AG04450 (cell line): ENCODE measurements at places on chromosomes 12 and 14. TPM values are rescaled to one million over a fixed set of nuclear protein-coding genes. Genes with fewer than 3 reads are reported as not detected.

DNA sequence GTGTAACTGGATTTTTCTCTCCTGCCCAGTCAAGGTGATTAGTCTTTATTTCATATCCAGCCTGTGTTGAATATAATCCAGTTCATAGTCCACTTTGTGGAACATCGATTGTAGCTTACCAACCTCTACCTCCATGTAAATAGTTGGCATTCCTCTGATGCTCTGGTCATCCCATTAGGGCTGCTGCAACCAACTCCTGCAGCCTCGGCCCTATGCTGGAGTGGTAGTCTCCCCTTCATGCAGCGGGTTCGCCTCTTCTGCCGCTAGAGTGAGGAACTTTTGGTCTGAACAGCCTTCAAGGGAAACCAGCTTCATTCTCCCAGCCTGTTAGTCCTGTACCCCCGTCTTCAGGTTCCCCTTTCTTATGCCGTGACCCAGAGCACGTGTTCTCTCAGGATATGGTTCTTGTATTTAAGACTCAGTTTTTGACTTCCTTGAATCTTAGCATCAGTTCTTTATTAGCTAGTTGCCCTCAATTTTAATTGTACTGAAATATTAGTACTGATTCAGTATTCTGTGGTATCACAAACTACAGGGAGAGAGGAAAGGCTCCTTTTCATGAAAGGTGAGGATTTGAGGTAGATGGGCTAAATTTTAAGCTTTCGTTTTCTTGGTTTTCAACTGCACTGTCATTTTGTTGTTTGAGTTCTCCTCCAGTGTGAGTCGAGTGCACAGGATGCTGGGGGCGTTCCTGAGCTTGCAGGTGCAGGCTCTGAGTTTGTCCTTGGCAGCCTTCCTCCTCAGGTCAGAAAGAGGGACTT, 33.2 kb downstream of the ZNF664 start:
- DNase-seq, result no peak

GRCh38 chr12:109621901-109622364, 48.3 kb downstream of the MVK start:
- no peak for DNase-seq

Gene RPGRIP1
- polyA plus RNA-seq, result not detected in 2 replicates

GRCh38 chr12:56699020-56699661, 11.1 kb upstream of the PTGES3 start:
- no peak for DNase-seq

DNA sequence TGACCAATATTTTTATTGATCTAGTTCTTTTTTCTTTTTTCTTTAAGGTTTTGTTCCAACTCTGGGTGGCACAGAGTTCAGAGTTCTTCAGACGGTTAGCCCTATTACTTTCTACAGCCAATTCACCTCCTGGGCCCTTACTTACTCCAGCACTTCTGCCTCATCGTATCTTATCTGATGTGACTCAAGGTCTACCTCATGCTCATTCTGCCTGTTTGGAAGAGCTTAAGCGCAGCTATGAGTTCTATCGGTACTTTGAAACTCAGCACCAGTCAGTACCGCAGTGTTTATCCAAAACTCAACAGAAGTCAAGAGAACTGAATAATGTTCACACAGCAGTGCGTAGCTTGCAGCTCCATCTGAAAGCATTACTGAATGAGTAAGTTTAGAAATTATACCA, 64.7 kb downstream of the VEZT start:
- DNase-seq, result no peak

DNA sequence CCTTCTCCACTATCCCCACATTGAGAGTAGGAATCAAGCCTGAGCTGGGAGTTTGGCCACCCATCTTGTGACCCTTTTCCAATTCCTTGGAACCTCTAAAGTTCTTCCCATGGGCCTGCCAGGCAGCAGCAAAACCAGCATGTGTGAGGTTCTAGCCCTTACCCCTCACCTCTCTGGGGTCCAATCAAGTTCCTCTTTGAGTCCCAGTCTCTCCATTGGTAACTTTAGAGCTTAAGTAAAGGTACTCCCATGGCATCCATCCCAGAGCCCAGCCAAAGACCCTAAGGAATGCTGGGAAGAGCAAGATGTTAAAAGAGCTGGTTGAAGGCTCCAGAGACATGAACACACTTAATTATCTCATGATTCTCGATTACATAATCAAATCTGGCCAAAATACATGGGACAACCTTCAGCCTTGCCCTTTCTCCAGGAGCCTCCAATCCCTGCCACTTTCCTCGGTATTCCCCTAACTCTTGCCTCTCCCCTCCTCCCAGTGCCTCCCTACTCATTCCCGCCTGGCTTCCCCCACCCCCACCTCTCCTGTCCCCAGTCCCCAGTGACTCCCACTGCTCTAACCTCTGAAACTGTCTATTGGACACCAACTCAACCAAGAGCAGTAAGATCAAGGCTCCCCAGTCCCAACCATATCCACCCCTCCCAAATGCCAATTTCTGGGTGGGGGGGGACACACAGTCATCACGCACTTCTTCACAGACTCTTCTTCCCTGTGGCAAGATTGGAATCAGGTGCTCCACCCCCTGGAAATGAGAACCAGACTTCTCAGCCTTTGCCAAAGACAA, 4.8 kb upstream of the TNS2 start:
- DNase-seq, result no peak

Gene SYNDIG1L
- polyA plus RNA-seq, result not detected in 2 replicates

Gene SEL1L
- polyA plus RNA-seq, result 36.5 and 40.7 TPM in 2 replicates
